SJCRH30 (cell line): ENCODE measurements at places on chromosomes 7 and 10. TPM values are rescaled to one million over a fixed set of nuclear protein-coding genes. Genes with fewer than 3 reads are reported as not detected.

Gene IDE
- 21.5 and 24.8 TPM in 2 replicates for total RNA-seq

Gene CREB5
- total RNA-seq, result 17.6 and 20.8 TPM in 2 replicates

Gene ZPBP
- not detected in 2 replicates for total RNA-seq

Gene GALNT17
- not detected in 2 replicates for total RNA-seq

Gene SCART1
- total RNA-seq, result 0.13 and 0.34 TPM in 2 replicates

Gene MEIG1
- total RNA-seq, result not detected in 2 replicates

Gene DIP2C
- total RNA-seq, result 5.0 TPM in 2 replicates

Gene TUBGCP2
- total RNA-seq, result 23.3 and 24.4 TPM in 2 replicates

- DNase-seq, result no peak
- H3K4me1 ChIP-seq, result no peaks in the 10 kb centered on the region
- H3K36me3 ChIP-seq, result peaks cover 7% of the 10 kb centered on the region
- H3K4me3 ChIP-seq, result no peak overlapping the region
- H3K27ac ChIP-seq, result no peak overlapping the region
Observed at GRCh38 chr7:139623518-139623917, 100.0 kb downstream of the CLEC2L start.

- H3K27me3 ChIP-seq, result no peaks in the 10 kb centered on the region
- no peaks in the 10 kb centered on the region for H3K4me1 ChIP-seq
- no peak for DNase-seq
Observed at GRCh38 chr7:92293896-92294590, 48.3 kb downstream of the ANKIB1 start.

DNA sequence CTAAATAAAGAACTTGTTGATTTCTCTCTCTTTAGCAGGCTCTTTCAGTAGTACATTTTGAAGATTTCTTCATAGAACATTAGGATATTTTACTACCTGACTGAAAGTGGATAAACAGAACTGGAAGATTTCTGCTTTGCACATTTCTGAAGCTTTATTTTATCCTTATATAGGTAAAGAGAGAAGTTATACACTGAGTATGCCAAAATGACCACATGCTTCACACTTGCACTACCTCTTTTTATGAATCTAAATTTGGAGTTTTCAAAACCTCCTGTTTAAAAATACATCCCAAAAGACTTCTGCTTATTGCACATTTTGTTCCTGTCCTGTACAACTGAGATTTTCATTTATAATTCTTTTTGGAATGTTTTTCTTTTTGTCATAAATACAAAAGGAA lies 197.4 kb upstream of the PRPS1L1 start:
- no peaks in the 10 kb centered on the region for H3K27me3 ChIP-seq
- H3K36me3 ChIP-seq, result no peaks in the 10 kb centered on the region
- H3K4me1 ChIP-seq, result no peaks in the 10 kb centered on the region
- H3K4me3 ChIP-seq, result no peak overlapping the region
- DNase-seq, result no peak

DNA sequence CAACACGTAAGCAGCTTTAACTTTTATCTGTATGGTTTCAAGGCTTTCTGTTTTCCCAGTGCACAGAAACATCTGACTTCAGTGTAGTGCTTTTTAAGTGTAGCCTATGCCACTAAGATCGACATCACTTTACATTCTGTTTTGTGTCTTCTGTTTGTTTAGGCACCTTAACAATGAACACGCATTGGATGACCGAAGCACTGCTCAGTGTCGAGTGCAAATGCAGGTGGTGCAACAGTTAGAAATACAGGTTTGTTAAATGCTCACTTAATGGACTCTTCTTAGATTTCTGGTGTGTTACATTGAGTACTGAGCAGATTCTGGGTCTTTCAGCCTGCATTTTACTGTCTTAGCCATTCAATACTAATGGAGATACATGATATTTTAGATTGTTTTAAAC lies 237.4 kb downstream of the FOXP2 start:
- H3K4me1 ChIP-seq, result peaks cover 19% of the 10 kb centered on the region
- H3K27ac ChIP-seq, result no peak overlapping the region
- DNase-seq, result no peak
- H3K4me3 ChIP-seq, result no peak overlapping the region

- H3K27me3 ChIP-seq, result no peaks in the 10 kb centered on the region
- DNase-seq, result no peak
- no peak overlapping the region for H3K27ac ChIP-seq
- H3K4me3 ChIP-seq, result no peak overlapping the region
- peaks cover 20% of the 10 kb centered on the region for H3K36me3 ChIP-seq
- peaks cover 10% of the 10 kb centered on the region for H3K4me1 ChIP-seq
Observed at GRCh38 chr7:80829527-80829926, 89.3 kb downstream of the SEMA3C start.

- H3K36me3 ChIP-seq, result no peaks in the 10 kb centered on the region
- no peak overlapping the region for H3K4me3 ChIP-seq
- no peak overlapping the region for H3K27ac ChIP-seq
- no peak for DNase-seq
Observed at GRCh38 chr10:58173391-58173790, 94.3 kb downstream of the IPMK start.

GRCh38 chr7:105224884-105225651 lies 163.7 kb downstream of the SRPK2 start:
- H3K27me3 ChIP-seq, result no peaks in the 10 kb centered on the region
- no peak overlapping the region for H3K4me3 ChIP-seq
- H3K27ac ChIP-seq, result no peak overlapping the region
- H3K36me3 ChIP-seq, result no peaks in the 10 kb centered on the region

DNA sequence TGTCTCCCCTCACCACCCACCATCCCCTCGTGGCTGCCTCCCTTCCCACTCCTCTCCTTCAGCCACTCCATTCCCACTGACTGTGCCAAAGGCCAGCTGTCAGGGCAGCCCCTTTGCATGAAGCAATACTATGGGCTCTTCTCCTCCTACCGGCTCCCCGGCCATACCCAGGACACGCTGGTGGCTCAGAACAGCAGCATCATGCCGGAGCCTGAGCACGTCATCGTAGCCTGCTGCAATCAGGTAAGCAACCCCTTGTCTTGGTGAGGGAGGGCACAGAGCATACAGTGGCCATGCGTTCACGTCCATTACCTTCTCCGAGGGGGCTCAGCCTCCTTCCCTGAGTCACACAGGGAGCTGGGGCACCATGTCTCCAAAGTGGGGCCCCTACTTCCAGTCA lies 11.6 kb downstream of the CHAT start:
- H3K4me3 ChIP-seq, result no peak overlapping the region
- H3K27me3 ChIP-seq, result no peaks in the 10 kb centered on the region
- H3K36me3 ChIP-seq, result no peaks in the 10 kb centered on the region
- DNase-seq, result no peak
- no peaks in the 10 kb centered on the region for H3K4me1 ChIP-seq
